ENCODE measurements at places on chromosomes 6 and 20.

DNA sequence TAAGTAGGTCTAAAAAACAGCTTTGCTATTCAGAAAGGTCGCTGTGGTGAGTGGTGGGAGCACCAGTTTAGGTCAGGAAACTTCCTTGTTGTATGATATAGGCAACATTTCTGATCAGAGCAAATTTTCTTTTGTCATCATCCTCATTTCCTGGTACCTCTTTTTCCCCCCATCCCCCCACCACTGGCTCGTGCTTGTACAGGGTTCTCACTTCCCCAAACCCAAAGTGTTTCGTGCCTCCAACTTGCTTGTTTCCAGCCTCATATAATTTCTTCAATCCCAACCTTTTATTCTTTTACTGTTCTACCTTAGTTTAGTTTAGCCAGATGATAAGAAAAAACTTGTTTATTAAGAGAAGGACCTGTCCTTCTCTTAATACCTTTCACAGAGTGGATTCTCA, 209.4 kb upstream of the JAG1 start:
- DNase-seq: no peak

- no peak for DNase-seq
These were observed 99.5 kb downstream of the LINC00237 start for GRCh38 chr20:21006611-21007010.

DNA sequence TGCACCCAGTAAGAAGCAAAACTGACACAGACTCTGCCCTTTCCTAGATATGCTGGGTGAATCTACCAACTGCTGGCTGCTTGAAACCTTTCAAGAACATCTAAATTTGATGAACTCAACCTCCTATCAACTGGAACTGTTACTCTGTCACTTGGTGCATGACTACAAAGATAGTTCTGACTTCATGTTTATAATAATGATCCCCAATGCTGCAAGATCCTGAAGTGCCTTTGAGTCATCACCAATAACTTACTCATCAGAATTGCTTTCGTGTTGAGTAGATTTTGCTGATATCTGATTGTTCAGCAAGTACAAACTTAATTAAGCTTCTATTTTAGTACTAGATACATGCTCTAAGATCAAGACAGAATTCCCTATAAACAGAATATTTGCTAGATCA, 100.2 kb upstream of the ARMC2 start:
- DNase-seq: no peak

DNA sequence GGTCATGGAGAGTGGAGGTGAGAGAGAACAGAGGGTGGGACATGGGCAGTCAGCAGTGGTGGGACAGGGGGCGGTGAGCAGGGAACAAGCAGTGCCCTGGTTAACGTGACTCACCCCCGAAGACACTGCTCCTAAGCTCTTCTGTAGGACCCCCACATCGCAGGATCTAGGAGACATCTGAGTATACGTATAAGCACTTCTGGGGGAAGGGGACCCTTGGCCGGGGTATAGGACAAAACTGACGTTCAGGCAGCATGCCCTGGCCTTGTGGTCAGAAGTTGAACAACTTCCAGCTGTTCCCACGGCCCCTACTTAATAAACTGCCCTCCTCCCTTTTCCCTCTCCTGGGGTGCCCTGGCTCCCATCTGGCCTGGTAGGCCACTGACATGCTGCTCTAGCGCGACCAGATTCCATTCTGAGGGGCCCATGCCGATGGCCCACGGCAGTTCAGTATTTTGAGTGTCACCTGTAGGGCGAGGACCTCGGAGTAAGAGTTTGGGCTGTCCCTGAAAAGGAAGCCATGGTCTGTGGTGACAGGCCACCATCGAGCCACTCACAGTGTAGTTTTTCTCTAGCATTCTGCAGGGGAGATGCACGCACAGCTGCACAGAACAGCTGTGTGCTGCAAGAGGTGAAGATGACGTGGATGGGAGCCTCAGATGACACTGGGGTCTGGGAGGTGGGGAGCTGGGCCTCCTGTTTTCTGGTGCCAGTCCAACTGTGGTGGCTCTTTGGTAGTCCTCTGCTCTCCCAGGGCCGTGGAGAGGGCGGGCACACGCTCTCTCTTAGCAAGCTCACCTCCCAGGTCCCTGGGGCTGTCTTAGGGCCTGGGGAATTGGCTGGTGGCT, 38.4 kb downstream of the PPP1R3G start:
- no peak for DNase-seq

DNA sequence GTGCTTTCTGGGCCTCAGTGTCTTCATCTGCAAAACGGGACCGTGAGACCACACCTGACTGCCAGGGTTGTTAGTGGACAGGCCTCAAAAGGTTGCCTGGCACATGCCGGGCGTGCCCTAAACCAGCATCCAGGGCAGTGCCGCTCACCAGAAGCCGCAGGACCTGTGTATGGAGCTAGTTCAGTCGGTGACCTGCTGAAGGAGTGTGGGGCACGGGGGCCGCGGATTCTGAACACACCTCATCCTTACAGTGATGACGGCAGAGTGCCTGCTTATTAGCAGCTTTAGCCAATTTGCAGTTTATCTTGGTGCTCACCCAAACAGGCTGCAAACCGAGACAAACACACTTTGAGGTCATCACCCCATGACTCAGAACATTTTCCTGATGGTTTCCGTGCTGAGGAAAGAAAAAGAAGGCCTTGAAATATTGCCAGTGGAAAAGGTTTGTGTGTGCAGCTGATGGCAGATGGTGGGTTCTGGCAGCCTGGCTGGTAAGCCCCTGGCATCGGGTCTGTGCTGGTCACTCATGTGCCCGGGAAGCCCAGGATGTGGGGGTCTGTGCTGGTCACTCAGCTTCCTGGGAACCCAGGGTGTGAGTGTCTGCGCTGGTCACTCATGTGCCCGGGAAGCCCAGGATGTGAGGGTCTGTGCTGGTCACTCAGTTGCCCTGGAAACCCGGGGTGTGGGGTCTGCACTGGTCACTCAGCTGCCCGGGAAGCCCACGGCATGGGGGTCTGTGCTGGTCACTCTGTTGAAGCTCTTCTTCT, 153.8 kb downstream of the ERMARD start:
- no peak for DNase-seq

DNA sequence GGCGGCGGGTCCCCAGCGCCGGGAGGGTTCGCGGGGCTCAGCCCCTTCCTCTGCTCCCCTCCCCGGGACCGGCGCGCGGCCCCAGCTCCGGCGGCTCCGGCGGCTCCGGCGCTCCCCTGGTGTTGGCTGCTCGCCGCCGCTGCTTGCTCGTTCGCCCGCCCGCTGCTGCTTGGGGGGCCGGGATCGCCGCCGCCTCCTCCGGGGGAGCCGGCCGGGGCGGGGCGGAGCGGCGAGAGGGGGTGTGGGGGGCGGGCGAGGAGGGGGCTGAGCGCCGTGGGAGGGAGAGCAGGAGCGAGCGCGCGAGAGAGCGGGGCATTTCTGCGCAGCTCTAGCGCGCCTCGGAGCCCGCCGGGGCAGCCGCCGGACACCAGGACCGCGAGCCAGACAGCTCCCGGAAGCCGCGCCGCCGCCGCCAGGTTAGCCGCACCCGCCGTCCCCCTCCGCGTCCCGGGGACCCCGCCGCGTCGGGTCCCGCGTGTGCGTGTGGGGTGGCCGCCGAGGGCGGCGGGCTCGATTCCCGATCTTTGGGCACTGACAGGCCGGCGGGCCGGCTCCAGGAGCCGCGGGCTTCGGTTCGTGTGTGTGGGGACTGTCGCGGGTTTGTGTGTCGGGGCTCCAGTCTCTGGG, 62.0 kb upstream of the EPB41L1 start:
- DNase-seq: no peak

- DNase-seq: no peak
These were observed 29.8 kb downstream of the YTHDF1 start for GRCh38 chr20:63186084-63186483.

DNA sequence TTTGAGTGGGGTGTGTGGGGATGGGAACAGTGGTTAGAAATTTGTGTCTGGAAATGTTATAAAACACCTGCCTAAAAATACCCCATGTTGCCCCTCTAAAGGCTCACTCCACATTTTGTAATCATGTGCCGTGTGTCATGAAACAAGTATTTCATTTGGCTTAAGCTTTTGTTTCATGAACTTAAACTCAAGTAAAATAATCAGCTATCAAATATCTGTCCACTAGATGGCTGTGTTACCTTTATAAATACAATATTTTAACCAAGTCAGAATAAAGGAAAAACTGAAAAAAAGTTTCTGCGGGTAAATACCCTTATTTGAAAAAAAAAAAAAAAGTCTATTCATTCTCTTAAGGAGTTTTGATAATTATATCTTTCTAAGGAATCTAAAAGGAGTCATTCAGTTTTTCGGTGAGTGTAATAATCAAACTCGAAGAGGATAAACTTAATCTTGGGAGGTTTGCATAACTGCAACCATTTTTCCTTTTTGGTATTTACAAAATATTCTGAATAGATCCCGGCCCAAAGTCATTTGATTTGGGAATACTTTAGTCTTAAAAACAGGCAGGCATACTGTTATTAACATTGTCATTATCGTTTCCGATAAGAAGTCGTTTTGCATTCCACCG, 29.9 kb upstream of the MTRF1L start:
- no peak for DNase-seq

GRCh38 chr6:155261111-155261900, 2.5 kb upstream of the CLDN20 start:
- DNase-seq: no peak

DNA sequence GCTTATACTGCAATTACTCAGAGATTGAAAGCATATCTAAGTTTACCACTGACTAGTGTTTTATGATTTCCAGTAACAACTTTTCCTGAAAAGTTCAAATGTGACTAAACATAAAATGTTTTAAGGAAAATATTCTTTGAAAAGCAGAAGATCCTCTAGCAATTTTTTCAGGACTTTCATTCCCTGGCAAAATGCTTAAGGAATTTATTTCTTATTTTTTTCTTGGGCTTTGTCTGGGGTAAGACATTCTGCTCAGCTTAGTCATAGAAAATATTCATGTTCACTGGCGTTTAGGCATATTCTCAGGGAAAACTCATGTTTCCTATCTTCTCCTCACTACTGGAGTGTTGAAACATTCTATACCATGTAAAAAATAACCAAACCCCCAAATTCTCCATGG, 235.3 kb upstream of the CEP162 start:
- no peak for DNase-seq

DNA sequence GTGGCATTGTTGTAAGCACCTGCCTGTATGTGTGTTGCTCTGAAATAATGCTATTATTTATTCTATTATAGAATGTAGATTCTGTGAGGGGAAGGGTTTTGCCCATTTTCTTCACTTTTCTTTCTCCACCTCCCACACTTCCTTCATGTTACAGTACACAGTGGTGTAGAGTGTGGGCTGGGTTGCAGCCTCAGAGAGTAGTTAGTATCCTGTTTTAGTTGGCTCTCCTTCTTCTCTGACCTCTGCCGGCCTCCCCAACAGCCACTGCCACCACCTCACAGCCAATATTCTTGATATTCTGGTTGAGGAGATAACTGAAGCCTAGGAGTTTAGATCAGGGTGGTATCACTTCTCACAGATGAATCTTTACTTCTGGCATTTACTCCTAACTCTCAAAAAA, 143.4 kb downstream of the BCKDHB start:
- DNase-seq: no peak

DNA sequence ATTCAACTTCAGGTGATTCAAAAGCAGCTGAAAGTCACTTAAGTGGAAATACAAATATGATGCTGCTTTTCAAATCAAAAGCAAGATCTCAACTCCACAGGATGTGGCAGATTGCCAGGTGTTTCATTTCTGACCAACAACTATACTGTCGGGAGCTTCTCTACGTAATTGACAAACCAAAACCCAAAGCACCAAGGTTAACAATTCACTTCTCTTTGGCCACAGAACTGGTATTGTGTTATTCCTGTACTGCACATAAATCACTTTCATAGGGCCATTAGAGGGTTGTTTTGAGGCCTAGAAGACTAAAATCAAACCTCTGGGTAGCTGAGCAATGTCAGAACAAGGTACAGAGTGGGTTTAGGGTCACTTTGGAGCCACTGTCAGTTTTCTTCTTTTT, 169.7 kb downstream of the HAO1 start:
- DNase-seq: no peak

- DNase-seq: no peak
These were observed 6.1 kb downstream of the SNX3 start for GRCh38 chr6:108254433-108255410.

DNA sequence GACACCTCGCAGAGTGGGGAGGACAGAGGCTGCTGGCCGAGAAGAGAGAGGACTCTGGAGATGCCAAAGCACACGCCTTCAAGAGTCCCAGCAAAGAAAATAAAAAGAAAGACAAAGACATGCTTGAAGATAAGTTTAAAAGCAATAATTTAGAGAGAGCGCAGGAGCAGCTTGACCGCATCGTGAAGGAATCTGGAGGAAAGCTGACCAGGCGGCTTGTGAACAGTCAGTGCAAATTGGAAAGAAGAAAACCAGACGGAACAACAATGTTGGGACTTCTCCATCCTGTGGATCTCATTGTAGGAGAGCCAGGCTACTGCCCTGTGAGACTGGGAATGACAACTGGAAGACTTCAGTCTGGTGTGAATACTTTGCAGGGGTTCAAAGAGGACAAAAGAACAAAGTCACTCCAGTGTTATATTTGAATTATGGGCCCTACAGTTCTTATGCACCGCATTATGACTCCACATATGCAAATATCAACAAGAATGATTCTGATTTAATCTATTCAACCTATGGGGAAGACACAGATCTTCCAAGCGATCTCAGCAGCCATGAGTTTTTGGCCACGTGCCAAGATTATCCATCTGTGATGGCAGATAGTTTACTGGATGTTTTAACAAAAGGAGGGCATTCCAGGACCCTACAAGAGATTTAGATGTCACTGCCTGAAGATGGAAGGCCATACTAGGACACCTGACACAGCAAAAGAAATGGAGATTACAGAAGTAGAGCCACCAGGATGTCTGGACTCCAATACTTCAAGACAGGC, 52.2 kb downstream of the REV3L start:
- DNase-seq: no peak

- DNase-seq: peak; percentile 54
These were observed 48.9 kb downstream of the NOL4L start for GRCh38 chr20:32535953-32536823.

DNA sequence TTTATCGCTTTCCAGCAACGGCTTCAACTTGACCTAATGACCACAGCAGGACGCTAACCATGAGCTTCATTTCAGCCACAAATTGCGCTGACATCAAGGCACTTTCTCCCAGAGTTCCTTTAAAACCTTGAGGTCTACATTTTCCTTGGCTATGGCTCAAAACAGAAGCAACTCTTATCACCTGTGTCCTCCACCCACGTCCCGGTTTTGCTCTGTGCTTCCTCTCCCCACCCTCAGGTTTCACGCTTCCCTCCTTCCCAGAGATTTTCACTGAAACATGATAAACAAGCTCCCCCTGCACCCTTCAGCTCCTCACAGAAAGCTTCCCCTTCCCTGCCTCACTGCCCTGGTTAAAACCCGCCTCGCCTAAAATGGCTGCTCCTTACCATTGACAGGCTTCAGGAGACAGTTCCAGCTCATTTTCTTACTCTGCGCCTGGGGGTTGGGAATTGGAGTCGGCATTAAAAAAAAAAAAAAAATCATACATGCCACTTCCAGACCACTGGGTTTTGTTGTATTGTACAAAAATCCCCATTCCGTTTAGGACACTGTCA, 229.5 kb downstream of the UBE3D start:
- no peak for DNase-seq

- DNase-seq: no peak
These were observed 63.1 kb upstream of the IFNGR1 start for GRCh38 chr6:137282254-137282653.

Data from stimulated activated CD4-positive, alpha-beta T cell treated with anti-CD3 and anti-CD28 coated beads, Interleukin-15, amount 100 ng/mL, for 1 hour (primary cell).